Ascending aorta (tissue), 2 donors: ENCODE measurements at places on chromosomes 12 and 14.

DNA sequence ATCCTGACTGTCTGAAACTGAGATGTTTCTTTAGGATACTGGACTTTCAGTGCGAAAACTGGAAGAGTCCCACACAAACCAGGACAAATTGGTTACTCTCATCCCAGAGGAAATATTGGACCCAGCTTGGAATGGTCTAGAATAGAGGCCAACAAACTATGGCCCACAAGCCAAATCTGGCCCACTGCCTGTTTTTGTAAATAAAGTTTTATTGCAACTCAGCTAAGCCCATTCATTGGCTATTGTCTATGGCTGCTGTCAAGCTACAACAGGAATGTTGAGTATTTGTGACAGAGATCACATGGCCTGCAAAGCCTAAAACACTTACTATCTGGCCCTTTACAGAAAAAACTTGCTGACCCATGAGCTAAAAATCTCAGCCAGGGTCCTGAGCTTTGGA, 6.5 kb downstream of the WSCD2 start:
- DNase-seq, result no peak

DNA sequence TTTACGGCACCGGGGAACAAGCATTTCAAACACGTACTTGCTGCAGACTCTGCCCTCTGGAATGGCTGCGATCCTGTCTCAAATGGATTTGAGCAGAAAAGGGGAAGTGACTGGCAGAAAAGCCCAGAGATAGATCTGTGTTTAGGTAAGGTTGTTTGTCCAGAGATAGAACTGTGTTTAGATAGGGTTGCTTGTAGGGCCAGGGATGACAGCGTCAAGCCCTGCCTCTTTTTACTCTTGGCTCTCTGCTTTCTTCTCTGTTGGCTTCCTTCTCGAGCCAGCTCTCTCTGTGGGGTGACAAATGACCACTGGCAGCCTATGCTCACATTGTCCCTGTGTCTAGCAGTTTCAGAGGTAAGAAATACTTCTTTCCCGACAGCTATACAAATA, 11.4 kb downstream of the DGLUCY start:
- DNase-seq, result no peak

DNA sequence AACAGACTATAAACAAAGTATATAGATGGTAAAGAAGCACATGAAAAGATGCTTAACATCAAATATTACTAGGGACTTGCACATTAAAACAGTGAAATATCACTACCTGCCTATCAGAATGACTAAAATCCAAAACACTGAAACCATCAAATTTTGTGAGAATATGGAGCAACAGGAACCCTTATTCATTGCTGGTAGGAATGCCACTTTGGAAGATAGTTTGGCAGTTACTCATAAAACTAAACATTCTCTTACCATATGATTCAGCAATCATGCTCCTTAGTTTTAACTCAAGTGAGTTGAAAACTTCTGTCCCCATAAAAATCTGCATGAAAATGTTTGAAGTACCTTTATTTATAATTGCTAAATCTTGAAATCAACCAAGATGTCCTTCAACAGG, 297.6 kb downstream of the DAD1 start:
- no peak for DNase-seq

DNA sequence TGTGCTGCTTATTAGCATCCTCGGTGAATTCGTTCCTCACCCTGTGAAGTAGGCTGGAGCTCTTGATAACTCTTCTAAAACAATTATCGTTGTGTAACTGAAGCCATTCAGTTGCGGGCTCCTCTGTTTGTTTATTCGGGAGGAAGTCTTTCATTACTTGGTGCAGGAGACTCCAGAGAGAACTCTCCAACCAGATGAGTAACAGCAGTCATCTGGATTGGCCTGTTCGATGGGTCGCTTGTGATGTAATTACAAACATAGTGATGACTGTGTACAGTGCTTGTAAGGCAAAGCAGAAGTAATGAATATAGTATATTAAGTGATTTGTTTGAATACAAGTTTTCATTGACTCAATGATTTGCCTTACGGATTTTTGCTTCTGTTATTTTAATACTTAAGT, 10.9 kb downstream of the ATP6V0A2 start:
- no peak for DNase-seq

- DNase-seq, result no peak
Observed at GRCh38 chr12:88733008-88733407, 152.7 kb upstream of the KITLG start.

DNA sequence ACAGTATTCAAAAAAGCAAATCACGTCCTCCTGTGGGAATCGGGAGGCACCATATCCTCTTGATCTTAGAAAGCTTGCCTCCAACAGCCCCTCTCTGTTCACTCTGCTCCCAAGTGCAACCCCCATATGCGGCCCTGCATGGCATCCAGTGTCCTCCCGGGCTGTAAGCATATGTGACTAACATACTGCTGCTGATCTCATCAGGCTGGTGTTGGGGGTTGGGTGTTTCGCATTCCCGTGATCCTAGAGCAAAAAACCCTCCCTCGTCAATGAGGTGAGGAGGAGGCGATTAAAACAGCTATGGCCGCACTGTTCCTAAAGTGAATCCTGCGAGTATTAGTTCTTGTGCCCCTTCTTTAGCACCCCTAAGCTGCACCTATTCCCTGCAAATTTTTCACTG, 28.1 kb upstream of the PPM1A start:
- DNase-seq, result no peak

DNA sequence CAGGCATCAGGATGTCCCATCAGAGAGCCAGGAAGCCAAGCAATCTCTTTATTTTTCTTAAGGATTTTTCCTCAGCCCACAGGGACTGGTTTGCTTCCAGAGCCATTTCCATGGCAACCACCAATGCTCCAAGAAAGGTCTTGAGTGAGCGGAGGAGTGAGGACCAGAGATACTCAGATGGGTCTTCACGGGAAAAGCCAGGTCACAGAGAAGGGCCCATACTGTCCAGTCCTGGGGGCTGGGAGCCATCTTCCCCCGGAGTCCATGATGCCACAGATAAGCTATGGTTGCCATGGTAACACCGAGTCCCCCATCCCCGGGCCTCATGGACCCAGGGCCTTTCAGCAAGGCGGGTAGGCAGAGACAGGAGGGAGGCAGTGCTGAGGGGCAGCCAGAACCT, 28.6 kb downstream of the CMKLR1 start:
- DNase-seq, result no peak

- DNase-seq, result no peak
Observed at GRCh38 chr12:20696181-20696905, 1.2 kb downstream of the SLCO1C1 start.

DNA sequence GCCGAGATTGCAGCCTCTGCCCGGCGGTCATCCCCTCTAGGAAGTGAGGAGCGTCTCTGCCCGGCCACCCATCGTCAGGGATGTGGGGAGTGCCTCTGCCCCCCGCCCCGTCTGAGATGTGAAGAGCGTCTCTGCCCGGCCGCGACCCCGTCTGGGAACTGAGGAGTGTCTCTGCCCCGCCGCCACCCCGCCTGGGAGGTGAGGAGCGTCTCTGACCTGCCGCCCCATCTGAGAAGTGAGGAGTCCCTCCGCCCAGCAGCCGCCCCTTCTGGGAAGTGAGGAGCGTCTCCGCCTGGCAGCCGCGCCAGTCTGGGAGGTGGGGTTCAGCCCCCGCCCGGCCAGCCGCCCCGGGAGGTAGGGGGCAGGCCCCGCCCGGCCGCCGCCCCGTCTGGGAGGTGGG, 544.0 kb downstream of the CCER1 start:
- no peak for DNase-seq

DNA sequence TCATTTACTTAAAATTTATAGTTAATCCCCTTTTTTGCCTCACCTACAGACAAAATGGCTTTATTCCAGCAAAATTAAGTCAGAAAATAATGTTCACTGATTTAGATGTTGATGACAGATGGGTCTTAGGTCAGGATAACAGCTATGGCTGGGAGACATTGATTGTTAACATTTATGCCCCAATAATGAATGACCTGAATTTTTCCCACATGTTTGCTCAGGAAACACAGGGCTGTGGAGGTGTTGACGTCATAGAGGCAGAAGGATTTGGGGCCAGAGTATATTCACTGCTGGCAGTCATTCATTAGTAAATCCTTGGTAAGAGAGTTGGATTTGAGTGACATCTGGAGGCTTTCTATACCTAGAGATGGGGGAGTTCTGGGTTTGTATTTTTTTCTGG, 121.3 kb downstream of the PDE3A start:
- no peak for DNase-seq

DNA sequence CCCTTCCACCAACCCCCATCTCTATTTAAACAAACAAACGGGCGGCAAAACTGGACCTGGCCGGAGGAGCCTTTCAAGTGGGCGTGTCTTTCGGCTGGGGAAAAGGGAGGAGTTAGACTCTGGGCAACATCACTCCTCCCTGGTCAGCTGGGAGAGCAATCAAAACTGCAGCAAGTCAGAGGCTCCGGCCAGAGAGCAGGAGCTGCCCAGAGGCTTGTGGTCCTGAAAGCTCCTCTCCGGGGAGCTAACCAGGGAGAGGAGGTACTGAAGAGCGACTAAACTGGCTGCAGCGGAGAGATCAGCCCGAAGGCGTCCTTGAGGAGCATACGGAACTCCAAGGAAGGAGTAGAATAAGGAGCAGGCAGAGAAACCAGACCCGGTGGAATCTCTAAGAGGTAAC, at the start of gene NEUROD4:
Gene NEUROD4 (plus strand): TSS at position 191 of the 400 bp plus-strand sequence. CDS start 6,466 bp downstream, outside the sequence.
- no peak for DNase-seq

- DNase-seq, result no peak
Observed at GRCh38 chr14:54503486-54503885, 6.2 kb upstream of the CGRRF1 start.

DNA sequence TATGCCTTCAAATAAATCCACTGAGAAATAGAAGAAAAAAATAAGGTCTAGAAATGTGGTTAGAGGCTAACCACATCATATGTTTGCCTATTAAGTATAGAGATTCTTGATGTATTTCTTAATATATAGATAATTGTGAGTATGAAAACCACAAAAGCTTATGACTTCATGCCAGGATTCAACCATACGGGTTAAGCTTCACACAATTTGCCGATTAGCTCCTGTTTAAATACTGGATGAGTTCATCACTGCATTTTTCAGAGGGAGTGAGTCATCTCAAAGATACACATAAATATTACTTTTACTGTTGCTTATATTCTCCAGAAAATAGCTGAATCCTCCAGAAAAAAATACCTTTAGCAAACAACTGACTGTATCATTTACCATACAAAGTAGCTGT, 79.6 kb downstream of the RPL10L start:
- DNase-seq, result no peak

- DNase-seq, result no peak
Observed at GRCh38 chr12:57797933-57798332, 15.3 kb downstream of the TSFM start.

GRCh38 chr14:60064491-60065072, 27.1 kb upstream of the PCNX4 start:
- DNase-seq, result no peak

- DNase-seq, result no peak
Observed at GRCh38 chr12:5432011-5432400, at the start of gene NTF3. TSS of gene NTF3 (plus strand) at chr12:5432108. CDS start at chr12:5432325, 217 bp downstream.

DNA sequence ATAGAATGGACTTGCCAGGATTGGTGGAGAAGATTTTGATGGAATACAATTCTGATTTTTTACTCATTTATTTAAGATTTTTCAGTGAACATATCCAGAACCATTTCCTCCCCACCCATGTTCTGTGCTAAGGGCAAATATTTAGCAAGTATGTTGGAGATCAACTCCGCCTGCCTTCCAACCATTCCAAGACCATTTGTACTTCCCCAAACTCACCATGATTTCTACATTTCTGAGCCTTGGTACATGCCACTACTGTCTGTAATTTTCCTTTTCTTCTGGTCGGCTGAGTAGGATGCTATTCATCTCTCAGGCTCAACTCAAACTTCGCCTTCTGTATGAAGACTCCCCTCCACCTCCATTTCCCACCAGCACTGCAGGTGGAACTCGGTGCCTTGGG, 150.6 kb downstream of the NTF3 start:
- no peak for DNase-seq

DNA sequence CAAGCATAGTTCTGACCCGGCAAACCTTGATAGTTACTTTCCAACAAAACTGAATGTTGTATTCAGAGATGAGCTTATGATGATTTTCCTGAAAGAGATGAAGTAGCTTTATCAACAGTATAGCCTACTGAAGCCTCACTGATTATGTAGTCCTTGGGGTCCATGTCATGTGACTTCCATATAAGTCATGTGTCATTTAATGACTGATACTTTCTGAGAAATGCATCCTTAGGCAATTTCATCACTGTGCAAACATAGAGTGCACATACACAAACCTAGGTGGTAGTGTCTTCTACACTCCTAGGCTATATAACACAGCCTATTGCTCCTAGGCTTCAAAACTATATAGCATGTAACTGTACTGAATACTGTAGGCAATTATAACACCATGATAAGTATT, 28.5 kb upstream of the TUBA1C start:
- DNase-seq, result no peak

GRCh38 chr14:41047763-41048162, 558.9 kb upstream of the LRFN5 start:
- no peak for DNase-seq

- DNase-seq, result no peak
Observed at GRCh38 chr12:47752121-47752520, 6.6 kb downstream of the RAPGEF3 start.

GRCh38 chr12:65930114-65930828, 106.0 kb downstream of the HMGA2 start:
- no peak for DNase-seq

DNA sequence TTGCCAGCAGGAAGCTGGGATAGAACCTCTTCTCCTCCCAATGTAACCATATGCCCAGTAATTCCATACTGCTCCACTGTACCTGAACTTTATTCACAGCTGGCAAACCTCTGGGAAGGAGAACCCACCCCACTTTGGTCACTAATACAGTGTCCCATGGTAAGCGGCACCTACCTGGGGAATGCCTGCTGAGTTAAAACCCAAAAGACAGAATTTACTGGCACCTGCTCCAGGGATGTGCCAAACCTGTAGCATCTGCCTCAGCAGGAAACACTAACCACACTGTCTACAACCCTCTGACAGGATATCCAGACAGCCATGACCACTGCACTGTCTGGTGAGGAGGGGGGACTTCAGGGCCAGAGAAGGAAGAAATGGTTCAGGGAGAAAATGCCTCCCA, 26.6 kb downstream of the DDX24 start:
- peak; percentile 42 for DNase-seq

- no peak for DNase-seq
Observed at GRCh38 chr12:120711411-120711810, 1.2 kb downstream of the UNC119B start.

GRCh38 chr14:78519863-78520262, 349.7 kb downstream of the NRXN3 start:
- DNase-seq, result no peak

- DNase-seq, result no peak
Observed at GRCh38 chr14:75259510-75259855, 19.1 kb upstream of the FOS start.

DNA sequence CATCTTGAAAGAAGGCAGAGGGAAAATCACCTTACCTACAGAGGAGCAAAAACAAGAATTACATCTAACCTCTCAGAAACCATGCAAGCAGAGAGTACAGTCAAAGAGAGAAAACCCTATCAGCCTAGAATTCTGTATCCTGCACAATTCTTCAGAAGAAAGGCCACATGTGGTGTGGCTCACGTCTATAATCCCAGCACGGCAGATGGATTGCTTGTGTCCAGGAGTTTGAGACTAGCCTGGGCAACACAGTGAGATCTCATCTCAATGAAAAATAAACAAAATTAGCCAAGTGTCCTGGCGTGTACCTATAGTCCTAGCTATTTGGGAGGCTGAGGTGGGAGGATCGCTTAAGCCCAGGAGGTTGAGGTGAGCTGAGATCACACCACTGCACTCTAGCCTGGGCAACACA, 48.2 kb downstream of the ATF7 start:
- DNase-seq, result no peak
